ENCODE measurements at places on chromosomes 16 and 17. TPM values are rescaled to one million over a fixed set of nuclear protein-coding genes. Genes with fewer than 3 reads are reported as not detected.

The CNGB1 gene
- 2.1 TPM for total RNA-seq

The PAQR4 gene
- 23.0 TPM for total RNA-seq

The HEXIM2 gene
- 9.1 TPM for total RNA-seq

The JPH3 gene
- 0.49 TPM for total RNA-seq

The ZNF668 gene
- 10.0 TPM for total RNA-seq

The ZSCAN32 gene
- total RNA-seq, result 6.7 TPM

The NUDT16L1 gene
- total RNA-seq, result 35.2 TPM

The CACNG3 gene
- 0.47 TPM for total RNA-seq

The KRT40 gene
- total RNA-seq, result 0.19 TPM

The CCL11 gene
- not detected for total RNA-seq

The ZNF205 gene
- 14.9 TPM for total RNA-seq

DNA sequence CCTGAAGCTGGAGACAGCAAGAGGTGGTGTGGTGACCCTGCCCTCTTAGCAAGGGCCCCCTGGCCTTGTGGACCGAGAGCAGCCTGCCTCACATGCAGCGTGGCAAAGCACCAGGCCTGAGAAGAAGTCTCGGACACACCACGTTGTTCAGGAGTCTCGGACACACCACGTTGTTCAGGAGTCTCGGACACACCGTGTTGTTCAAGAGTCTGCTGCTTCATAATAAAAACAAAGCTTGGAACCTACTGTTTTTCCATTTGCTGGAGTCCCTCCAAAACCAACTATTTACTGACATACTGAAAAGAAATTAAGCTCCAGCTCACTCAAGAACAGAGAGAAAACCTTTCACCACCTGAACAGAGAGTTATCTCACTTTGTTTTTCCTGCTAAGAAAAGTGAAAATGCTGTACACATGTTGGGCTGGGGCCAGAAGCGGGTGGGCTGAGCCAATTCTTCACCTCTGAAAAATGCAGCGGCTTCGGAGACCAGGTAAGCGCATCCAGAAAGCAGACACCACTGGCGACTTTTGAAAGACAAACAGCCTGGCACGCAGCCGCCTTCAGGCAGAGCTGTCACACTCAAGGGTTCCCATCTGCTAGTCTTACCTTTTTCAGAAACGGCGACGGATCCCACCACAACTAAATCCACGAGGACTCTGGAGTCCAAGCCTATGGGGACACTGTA is 8.9 kb downstream of the MTHFSD start:
- ATAC-seq, result no peak

DNA sequence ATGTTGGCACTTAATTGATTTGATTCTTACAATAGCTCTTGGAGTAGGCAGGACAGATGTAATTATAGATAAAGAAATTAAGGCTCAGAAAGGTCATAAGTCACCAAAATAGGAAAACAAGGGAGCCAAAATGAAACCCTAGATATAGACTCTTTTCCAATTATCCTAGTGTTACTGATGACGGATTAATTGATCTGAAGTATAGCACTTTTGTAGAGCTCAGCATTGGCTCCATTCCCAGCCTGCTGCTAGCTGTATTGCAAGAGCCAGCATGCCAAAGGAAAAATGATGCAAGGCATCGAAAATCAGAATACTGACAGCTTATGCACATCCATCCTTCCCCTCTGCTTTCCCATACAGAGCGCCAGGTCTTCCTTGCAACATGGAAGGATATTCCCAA is 21.6 kb upstream of the RASL10B start:
- ATAC-seq, result no peak

- ATAC-seq, result no peak
Observed at GRCh38 chr16:901715-902601, 68.8 kb downstream of the LMF1 start.

DNA sequence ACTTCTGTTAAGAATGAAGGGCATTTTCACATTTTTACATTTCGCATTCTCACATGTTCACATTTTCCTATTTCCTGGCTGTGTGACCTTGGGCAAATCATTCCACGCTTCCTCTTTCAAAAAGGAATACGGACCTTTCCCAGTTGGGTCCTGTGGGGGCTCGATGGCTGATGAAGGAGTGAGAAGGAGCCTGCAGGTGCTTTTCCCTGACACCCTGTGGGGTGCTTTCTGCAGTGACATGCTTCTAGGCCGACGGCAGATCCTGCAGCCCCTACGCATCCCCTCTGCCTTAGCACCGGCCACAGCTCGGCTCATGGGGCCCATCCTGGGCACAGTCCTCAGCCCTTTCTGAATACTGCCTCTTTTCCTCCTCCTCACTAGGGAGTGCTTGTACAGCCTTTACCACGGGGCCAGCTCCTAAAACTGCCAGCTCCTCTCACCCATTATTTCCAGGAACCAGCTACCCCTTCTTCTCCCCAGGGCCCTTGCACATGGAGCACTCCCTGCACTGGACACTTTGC is 91.0 kb downstream of the FOXL1 start:
- ATAC-seq, result peak; percentile 5

DNA sequence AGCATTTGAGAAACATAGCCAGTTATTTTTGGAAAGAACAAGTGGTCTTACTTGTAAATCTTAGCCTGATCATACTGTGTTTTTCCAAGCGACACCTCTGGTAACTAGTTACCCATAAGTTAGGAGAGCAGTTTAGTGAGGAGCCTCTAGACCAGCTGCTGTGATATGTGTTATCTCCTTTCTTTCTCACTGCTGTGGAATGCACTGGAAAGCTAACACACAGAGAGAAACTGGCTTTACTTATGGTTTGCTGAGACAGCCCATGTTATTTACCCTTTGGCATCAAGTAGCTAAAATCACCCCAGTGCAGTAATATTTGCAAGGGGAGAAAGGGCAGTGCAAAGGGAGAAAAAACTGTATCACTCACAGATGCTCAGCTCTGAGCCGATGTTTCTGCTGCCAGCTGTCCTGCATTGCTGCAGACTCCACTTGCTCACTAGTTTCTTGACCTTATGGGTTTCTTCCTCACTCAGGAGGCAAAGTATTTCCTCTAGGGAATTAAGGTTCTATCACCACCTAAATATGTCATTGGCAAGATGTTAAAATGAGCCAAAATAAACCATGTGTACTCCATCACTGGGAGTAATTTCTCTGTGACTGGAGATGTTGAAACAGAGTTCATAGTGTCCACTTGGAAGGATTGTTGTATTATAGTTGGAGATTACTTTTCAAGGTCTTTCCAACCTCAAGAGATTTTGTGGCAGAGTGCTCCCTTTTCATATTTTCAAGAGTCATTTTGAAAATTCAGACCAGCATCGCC is 2.3 kb downstream of the RBFOX1 start:
- ATAC-seq, result no peak

GRCh38 chr17:47902039-47902744 is 6.2 kb downstream of the SP2 start:
- ATAC-seq, result no peak

- ATAC-seq, result no peak
Observed at GRCh38 chr16:23283571-23283970, 18.5 kb upstream of the SCNN1B start.

GRCh38 chr17:34199932-34200534 is 55.1 kb upstream of the CCL2 start:
- ATAC-seq, result peak; percentile 90

- ATAC-seq, result no peak
Observed at GRCh38 chr17:78824240-78824639, 16.4 kb downstream of the USP36 start.

GRCh38 chr16:49972280-49972679 is 52.7 kb upstream of the CNEP1R1 start:
- ATAC-seq, result no peak

- peak; percentile 24 for ATAC-seq
Observed at GRCh38 chr16:15775209-15775608, 81.6 kb downstream of the MYH11 start.

- ATAC-seq, result peak; percentile 80
Observed at GRCh38 chr17:44607836-44608690, 48.2 kb upstream of the MEIOC start.

DNA sequence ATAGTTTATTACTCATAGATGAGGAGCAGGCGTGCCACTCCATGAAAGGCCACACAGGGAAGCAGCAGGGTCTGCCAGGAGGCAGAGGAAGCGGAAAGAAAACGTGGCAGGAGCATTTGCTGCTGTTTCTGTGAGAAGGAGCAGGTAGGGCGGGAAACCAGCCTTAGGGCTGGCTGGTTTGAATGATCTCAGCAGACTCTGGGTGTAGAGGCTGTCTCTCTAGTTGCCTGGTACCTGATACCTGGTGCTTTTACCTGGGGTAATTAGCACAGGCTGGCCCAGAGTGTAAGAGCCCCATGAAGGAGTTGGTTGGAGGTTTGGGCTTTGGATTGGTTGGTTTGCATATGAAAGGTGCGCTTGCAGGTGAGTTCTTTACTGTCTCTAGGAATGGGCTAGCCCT is 205.0 kb upstream of the CACNG3 start:
- no peak for ATAC-seq

DNA sequence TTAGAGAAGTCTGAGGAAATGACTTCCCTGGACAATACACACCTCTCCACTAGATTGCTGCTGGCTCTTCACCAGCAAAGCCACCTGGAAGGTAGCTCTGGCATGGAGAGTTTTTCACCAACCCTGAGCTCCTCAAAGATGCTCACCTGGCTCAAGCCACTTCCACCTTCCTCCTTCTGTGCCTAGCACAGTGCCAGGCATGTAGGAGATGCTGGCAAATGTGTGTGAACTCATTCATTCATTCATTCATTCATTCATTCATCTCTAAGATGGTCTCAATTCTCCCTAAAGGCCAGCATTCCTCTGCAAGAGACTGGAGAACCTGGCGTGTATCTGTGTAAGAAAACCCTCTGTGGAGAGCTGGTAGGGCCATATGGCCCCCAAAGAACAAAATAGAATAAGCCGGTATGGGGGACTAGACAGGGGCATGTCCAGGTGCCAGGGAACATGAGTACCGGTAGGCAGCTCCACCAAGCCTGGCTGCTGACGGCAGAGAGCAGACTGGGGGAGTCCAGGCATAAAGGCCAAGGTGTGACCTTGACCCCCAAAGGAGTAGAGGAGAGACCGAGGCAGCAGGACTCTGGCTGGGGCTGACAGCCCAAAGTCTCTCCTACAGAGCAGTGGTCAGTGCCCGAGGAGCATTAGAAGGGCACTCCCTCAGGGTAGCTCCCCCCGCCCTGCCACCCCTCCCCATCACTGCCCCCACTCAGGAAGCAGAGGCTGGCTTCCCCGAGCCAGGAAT is 132.2 kb upstream of the TNRC6C start:
- ATAC-seq, result no peak

DNA sequence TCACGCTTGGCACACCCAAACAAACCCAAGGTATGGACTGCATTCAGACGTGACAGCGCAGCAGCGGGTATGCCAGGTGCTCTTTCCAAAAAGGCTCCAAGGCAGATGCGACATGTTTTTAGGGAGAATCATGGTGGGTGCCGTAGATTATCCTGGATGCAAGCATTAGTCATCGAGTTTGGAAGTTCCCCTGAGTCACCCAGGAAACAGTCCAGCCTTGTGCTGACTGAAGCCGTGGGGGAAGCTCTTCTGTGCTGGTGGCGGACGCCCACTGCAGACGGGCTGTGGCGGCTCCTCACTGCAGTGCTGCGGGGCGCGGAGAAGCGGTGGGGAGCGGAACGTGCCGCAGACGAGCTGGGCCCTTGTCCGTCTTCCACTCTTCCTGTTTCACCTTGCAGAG is 13.9 kb downstream of the JPT2 start:
- ATAC-seq, result no peak
